ENCODE measurements at places on chromosomes 6 and 20.

DNA sequence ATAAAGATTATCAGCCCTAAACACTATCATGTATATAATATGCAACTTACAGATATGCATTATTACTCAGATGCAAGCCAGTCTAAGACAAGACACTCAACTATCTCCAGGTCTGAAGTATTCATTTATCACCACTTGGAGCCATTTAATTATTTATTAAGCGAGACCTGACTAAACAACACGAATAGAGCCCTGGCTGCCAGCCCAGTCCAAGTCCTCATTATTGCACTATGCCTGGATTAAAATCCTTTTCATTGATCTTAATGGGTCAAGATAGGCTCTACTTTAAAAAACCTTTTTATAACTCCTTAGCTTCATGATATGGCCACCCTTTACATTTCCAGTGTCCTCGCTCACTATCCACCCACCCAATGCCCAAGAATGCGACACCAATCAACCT lies 183.1 kb upstream of the MARCKS start:
- DNase-seq, result no peak

DNA sequence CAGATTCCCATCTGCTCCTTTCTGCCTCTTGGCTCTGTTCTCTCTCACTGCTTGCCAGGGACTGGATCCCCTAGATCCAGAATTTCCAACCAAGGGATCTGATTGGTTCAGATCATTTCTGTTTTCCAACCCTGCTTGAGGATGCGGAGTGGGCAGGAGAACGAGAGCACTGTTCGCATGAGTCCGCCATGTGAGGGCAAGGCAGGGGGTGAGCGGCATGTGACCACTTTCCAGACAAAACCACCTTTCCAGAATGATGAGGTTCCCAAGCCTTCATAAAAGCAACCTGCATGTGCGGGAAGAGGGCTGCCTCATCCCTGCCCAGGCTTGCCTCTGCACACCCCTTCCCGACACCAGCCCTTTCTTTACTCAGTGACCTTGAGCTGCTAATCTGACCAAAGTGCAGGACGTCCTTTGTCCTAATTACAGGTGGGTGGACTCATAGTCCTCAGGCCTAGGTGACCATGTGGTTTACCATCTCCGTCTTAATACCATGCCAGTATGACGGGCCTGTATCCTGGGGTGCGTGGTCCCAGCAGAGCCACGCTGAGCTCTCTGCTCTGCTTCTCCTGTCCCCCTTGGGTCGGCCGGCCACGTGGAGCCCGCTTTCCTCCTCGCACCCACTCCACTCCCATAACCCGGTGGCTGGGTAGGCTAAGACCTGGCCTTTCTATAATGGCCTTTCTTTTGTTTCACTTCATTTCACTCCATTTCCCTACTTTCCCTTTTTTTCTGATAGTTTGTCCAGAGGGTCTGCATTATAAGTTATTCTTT lies 14.4 kb downstream of the NQO2 start:
- no peak for DNase-seq

DNA sequence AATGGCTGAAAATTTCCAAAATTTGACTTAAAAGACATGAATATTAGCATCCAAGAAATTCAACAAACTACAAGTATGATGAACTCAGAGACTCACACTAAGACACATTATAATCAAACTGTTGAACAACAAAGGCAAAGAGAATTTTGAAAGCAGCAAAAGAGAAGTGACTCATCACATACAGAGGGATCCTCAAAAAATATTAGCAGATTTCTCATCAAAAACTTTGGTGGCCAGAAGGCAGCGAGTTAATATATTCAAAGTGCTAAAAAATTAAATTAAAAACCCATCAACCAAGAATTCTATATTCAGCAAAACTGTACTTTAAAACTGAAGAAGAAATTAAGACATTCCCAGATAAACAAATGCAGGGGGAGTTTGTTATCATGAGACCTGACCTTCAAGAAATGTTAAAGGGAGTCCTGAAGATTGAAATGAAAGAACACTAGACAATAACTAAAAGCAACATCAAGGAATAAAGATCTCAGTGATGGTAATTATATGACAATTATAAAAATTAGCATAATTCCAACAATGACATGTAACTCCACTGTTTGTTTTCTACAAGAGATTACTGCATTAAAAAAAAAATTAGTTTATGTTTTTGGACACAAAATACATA lies 150.0 kb downstream of the RNASET2 start:
- no peak for DNase-seq

DNA sequence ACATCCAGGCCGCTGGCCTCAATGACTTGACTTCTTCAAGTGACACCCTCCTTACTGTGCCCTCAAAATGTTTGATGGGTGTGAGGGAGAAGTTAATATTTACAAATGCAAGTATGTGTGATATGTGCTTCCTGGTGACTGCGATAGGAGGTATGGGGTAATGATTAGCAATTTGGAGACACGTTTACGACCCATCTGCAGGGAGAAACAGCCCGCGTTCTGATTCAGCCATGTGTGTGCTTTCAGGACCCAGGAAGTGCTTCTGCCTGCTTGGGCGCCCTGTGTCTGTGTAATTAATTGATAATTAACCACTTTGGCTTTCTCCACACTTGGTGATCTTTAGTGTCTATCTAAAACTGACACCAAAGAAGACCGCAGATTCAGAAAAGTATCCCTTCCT lies 25.0 kb downstream of the SIRPA start:
- DNase-seq, result no peak

DNA sequence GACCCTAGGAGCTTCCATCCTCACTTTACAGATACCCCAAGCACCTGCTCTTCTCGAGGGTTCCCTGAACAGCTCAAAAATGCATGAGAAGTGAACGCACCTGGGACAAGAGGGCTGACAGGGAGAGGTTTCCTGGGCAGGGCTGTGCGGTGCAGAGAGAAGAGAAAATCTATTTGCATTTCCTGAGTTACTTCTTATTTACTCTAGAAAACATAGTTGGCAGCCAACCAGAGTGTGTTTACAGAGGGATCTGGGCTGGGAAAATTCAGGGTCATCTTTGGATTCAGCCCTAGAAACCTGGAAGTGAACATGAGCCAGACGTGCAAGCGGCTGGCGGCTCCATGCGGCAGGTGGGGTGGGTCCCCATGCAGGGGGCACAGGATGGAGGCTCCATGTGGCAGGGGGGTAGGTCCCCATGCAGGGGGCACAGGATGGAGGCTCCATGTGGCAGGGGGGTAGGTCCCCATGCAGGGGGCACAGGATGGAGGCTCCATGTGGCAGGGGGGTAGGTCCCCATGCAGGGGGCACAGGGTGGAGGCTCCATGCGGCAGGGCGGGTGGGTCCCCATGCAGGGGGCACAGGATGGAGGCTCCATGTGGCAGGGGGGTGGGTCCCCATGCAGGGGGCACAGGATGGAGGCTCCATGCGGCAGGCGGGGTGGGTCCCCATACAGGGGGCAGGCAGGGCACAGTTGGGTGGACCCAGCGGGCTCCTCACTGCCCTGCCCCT lies 342.0 kb downstream of the TAF4 start:
- DNase-seq, result no peak

DNA sequence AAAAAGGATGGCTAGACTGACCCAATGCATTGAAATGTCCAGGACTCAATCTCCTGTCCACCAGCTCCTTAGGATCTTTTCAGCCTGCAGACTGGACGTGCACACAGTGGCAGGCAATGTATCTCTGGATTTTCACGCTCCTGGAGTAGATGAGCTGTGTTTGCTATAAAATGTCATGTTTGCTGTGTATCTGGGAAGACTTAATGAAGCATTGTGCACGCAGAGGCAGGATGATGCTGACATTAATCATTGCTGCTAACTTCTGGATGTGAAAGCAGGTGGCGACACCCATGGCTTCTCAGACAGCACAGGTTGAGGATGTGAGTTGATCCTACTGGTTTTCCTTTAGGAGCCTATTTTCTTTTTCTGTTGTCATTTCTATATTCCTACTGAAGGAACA lies 133.1 kb upstream of the PCSK2 start:
- no peak for DNase-seq

- no peak for DNase-seq
Observed at GRCh38 chr6:1082285-1082935, 229.5 kb upstream of the FOXQ1 start.

DNA sequence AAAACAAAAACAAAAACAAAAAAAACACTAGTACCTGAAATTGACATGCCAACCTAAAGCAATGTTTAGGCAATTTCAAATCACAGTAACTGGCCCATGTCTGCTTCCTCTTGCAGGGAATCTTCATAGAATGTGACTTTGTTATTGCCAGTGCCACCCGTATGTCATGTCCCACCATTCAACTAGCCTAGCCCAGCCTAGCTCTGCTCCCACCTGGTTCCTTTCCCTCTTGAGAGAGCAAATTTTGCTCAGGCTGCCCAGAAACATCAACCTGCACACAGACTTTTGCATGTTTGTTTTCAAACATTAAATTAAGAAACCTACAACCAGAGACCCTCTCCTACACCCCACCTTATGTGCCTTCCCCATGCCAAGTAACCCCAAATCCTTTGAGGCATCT lies 124.8 kb upstream of the SLC2A12 start:
- no peak for DNase-seq

DNA sequence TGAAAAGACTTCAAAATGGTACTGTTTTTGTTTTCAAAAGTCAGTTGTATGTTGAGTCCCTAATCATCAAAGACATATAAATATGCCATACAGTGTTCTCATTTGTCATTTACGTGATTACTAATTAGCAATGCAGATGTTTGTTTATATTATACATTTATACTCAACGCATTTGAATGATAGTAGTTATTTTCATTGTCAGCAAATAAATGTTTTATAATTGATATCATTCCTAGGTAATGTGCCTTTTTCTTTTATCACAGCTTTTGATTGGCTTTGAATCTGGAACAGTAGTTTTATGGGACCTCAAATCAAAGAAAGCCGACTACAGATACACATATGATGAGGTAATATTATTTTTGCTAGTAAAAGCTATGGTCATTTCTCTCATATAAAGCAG lies 62.6 kb downstream of the STXBP5 start:
- no peak for DNase-seq

DNA sequence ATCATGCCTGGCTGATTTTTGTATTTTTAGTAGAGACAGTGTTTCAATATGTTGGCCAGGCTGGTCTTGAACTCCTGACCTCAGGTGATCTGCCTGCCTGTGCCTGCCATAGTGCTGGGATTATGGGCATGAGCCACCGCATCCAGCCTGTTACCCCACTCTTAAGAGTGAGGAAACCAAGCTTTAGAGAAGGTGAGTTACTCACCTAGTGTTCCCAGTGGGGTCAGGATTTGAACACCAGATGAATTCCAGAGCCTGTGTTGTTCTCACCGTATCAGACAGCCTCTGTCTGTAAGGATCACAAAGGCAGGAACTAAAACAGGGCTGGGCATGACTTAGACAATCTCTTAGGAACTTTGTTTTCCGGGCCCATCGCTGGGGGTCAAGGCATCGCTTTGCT lies 9.4 kb upstream of the FANCE start:
- no peak for DNase-seq

GRCh38 chr6:112983713-112984261 lies 636.7 kb downstream of the RFPL4B start:
- no peak for DNase-seq

DNA sequence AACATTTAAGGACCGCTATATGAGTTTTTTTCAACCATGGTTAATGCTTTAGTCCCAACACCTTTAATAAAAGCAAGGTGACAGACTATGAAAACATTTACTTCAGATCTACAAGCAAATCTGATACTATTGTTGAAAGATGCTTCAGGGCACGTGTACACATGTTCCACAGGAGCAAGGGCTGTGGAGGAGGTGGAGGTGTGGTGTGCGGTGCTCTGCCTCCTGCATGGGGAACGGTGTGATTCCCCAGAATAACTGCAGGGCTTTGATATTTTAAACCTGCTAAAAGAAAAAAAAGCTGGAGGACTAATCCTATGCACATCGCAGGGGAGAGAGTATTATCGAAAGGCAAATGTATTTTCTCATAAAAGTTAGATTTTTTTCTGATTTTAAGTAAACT lies 188.1 kb upstream of the CEP162 start:
- DNase-seq, result no peak

DNA sequence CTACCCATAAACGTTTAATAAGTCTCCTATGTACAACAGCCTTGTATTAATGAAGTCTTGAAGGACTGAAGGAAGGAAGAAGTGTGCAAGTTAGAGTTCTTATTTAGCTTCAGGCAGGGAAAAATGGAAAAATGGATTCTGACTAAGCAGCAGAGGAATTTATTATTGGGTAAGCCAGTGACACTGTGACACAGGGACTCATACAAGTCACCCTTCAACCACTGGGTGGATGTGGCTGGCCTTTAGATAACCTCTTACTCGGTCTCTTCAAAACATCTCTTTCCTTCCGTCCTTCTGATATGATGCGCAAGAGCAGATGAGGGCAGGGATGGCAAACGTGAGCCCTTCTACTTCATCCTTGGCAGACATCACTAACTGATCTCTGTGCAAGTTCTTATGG lies 145.6 kb downstream of the DHX35 start:
- DNase-seq, result no peak

- DNase-seq, result no peak
Observed at GRCh38 chr6:49519660-49520059, 19.9 kb downstream of the GLYATL3 start.

- DNase-seq, result no peak
Observed at GRCh38 chr6:111845441-111845871, 27.8 kb downstream of the FYN start.

DNA sequence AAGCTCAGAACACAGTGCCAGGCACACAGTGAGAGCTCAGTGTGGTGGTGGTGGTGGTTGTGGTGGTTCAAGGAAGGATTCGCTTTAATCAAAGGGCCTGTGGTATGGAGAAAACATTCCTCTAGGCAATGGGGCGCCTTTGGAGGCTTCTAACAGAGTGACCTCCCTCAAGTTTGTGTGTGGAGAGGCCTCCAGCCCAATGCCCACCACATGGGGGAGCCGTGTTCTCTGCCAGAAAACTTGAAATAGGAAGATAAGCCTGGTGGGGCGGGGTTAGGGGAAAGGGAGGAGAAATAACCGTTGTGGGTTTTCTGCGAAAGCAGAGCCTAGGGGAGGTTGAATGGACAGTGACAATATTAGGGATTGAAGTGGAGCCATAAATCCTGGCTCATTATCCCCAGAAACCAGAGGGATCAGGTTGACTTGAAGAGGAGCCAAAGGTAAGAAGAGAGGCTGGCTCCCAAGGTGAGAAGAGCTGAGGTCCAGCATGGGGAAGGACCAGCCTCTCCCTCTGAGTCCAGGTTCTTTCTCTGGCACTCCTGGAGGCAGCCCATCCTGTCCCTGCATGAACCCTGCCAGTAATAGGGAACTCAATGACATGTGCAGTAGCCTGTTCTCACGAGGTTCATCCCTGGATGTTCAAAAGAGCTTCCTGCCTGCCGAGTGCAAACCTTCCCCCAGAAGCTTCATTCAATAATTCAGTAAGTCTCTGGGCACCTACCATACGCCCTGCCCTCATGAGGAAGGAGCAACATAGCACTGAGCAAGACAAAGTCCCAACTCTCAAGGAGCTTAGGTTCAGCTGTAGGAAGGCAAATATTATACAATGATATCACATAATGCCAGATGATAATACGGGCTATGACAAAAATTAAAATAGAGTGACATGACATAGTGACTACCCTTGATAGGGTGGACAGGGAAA lies 51.4 kb downstream of the TGM2 start:
- no peak for DNase-seq

GRCh38 chr20:21238818-21239536 lies 64.2 kb upstream of the XRN2 start:
- DNase-seq, result no peak

- no peak for DNase-seq
Observed at GRCh38 chr20:38167851-38168760, 3.0 kb upstream of the TGM2 start.

- no peak for DNase-seq
Observed at GRCh38 chr20:59018817-59019216, 412 bp upstream of the TUBB1 start.
